ENCODE measurements at places on chromosomes 16 and 17. TPM values are rescaled to one million over a fixed set of nuclear protein-coding genes. Genes with fewer than 3 reads are reported as not detected.

- DNase-seq, result no peak
Measured at GRCh38 chr16:18582902-18583301, 21.0 kb upstream of the NOMO2 start.

DNA sequence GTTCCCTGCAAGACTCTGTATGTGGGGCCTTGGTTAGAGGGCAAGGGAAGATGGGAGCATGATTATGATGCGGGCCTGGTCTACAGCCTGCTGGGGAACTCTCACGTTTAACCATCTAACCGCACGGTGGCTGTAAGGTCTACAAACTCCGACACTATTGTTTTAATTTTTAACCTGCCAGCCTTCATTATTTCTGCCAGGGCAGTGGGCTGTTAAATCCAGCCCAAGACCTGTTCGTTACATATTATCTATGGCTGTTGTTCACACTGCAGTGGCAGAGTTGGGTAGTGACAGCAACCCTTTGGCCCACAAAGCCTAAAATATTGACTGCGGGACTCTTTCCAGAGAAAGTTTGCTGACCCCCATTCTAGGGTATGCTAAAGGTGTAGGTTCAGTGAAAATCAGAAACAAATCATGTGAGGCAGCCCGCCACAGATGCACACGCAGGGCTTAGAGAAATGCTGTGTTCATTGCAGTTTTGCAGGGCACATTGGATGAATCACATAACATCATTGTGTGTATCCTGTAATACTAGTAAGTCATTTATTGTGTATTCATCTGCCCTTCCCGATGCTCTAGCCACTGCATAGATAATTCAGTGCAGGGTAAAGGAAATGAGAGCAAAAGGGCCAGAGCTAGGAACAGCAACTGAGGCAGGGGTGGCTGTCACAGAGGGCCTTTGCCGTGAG lies 14.3 kb downstream of the SNX29 start:
- no peak for DNase-seq

GRCh38 chr17:27756467-27757371 lies 43.6 kb downstream of the NOS2 start:
- DNase-seq, result no peak

Gene CEP295NL
- 0.24 TPM for polyA plus RNA-seq

Gene OMG
- polyA plus RNA-seq, result 1.0 TPM

GRCh38 chr16:60922920-60923319 lies 1113.3 kb downstream of the CDH8 start:
- DNase-seq, result no peak

- no peak for DNase-seq
Measured at GRCh38 chr17:63682981-63683380, 16.9 kb downstream of the LIMD2 start.

- DNase-seq, result no peak
Measured at GRCh38 chr16:68526143-68526781, 12.8 kb upstream of the ZFP90 start.

Gene PABPN1L
- polyA plus RNA-seq, result 0.12 TPM

DNA sequence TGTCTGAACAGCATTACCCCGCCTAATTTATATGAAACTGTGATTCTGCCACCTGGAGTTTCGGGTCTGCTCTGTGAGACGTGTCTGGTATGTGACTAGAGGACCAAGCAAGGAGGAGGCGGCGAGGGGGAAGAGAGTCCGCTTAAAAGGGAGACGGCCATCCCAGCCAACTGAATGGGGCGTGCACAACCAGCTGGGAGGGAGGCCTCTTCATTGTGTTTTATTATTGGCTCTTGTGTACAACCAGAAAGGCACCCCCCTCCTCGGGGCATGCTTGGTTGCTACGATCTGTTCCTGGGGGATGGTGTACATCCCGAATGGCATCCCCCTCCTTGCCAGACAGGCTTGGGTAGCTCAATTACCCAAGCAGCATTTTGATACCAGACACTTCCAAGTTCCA lies 384.5 kb upstream of the SALL1 start:
- DNase-seq, result no peak

Gene MMP2
- polyA plus RNA-seq, result 87.5 TPM

Gene KRTAP4-4
- not detected for polyA plus RNA-seq

- no peak for DNase-seq
Measured at GRCh38 chr17:6856051-6856450, 24.5 kb upstream of the TEKT1 start.

- DNase-seq, result no peak
Measured at GRCh38 chr16:14106961-14107360, 35.8 kb downstream of the MRTFB start.

All from large intestine (tissue), 12 donors.